Immature natural killer cell (primary cell): ENCODE measurements at places on chromosomes 6 and 20. TPM values are rescaled to one million over a fixed set of nuclear protein-coding genes. Genes with fewer than 3 reads are reported as not detected.

DNA sequence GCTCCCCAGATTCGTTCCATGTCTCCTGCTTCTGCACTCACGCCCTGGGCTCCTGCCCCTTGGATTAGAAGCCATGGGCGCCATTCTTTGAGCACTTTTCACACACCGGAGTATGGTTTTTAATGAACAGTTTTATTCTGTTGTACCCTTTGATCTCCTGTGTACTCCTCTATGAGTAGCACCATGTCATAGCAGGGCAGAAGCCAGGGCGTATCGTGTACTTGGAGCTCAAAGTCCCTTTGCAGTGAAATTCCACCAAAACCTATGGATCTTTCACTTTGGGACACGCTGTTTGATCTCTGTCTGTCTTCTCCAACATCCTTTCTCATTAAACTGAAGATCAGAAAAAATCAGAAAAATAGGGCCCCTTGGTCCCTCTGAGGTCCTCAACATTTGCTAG is 275.3 kb downstream of the NRN1 start:
- DNase-seq, result no peak

- DNase-seq, result no peak
Measured at GRCh38 chr6:13915561-13916229, 9.1 kb upstream of the RNF182 start.

RGS17 gene
- polyA plus RNA-seq, result 3.5 TPM

GRCh38 chr6:100810015-100810414 is 71.1 kb downstream of the ASCC3 start:
- no peak for DNase-seq

DNA sequence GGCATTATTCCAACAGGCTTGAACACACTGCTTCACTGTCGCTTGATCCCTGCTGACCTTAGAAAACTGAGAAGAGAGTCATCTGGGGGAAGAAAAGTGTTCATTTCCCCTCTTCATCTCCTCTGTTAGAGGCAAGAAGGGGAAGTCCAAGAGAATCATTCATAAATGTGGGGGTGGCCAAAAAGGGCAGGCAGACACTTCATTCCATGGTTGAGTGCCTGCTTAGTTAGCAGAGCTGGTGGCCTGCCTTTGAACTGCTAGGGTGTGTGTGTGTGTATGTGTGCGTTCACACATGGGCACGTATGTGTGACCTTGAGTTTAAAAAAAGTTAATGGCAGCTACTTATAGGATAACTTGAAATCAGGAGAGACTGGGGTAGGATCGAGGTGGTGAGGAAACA is 39.4 kb upstream of the RFPL4B start:
- DNase-seq, result no peak

ARHGAP40 gene
- not detected for polyA plus RNA-seq

INSM1 gene
- not detected for polyA plus RNA-seq

- DNase-seq, result no peak
Measured at GRCh38 chr20:8220716-8221115, 88.7 kb downstream of the PLCB1 start.

DNA sequence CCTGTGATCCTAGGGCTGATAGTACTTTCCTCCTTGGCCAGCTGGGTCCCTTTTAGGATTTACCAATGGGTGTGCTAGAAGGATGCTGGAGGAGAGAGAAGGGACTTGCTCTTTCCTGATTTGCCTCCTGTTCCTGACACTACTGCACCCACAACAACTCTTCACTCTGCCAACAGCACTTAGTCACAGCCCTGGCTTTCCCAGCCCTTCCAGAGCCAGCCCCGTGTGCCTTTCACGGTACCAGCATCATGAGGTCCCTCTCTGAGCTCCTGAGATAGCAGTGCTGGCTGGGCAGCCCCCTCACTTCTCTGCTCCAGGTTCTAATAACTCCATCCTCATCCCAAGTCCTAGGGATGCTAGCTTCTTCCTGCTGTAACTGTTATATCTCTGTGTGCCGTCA is 80.9 kb downstream of the DNAH8 start:
- DNase-seq, result no peak

DNA sequence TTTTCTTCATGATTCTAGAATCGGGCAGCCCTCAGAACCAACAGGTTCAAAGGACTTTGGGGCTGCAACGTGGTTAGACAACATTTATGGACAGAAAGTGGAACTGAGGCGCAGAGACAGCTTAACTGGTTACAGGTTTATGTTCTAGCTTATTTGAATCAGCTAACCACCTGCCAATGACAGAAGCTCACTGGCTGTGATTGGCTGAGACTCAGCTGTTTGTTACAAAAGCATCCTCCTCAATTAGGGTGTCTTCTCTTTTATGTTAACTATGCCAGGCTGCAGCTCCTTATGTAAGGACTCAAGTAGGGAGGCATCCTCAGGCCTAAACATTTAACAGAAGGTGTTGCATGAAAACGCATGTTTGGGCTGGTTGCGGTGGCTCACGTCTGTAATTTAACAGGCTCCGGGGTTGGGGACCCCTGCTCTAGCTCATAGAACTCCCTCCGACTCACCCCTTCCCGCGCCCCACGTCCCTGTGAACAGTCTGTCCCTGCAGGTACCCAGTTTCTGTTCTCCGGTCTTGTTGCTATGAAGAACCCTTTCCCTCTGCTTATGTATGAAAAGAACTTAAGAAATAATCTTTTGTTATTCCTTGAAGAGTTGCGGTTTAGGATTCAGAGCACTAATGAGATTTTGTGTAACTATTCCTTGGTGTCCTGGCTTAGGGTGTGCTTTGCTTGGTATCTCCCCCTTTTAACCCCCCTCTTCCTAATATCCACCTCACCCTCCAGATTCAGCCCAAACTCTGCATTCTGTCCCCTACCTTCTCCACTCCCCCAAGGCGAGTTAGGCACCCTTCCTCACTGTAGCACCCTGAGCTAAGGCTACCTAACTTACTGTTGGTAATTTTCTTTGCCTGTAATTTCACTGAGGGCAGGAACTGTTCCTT is 1.2 kb upstream of the TMEM181 start:
- no peak for DNase-seq

DNA sequence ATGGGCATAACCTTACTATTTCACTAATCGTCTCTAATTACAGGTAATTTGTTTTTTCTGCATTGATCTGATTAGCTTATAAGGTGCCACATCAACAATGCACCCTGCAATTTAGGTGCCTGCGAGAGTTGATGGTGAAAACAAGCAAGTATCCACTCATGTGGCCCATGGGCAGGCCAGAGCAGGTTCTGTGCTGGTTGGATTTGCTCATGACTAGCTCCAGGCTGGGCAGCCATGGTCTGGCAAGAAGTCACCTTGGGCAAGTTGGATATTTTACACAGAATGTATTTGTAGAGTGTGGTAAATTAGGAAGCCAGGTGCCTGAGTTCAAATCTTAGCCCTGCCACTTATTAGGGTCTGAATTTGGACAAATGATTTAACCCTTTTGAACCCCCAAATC is 25.3 kb downstream of the RAB44 start:
- no peak for DNase-seq

- DNase-seq, result no peak
Measured at GRCh38 chr6:89542081-89542857, 96.3 kb downstream of the LYRM2 start.

GRCh38 chr6:32424589-32425300 is 14.9 kb upstream of the HLA-DRA start:
- DNase-seq, result no peak

- DNase-seq, result no peak
Measured at GRCh38 chr20:63554361-63555278, 661 bp downstream of the FNDC11 start.

GRCh38 chr6:34829137-34829536 is 37.3 kb downstream of the BLTP3A start:
- DNase-seq, result no peak

DNA sequence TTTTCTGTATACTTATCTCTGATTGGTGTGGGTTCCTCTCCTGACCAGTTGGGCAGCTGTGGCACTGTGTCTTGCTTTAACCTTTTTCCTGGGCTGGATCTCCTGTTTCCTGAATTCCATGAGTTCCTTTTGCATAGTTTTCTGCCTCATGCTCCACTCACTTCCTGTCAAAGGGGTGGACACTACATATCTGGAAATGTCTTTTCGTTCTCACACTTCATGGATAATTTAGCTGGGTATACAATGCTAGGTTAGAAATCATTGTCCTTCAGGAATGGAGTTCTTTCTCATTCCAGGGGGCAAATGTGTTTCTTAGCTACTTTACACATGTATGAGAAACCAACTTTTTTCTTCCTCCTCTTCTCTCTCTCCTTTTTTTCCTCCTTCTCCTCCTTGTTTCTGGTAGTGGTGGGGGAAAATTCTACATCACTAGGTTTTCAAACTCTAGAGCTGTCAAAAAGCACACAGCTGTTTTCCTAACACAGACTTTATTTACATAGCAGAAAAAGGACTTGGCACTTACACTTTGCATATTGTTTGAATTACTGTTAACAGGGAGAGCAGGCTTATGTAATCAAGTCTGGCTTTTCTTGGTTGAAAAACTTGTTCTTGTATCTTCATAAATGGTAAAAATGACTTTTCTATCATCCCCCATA is 9.0 kb upstream of the DDX27 start:
- no peak for DNase-seq

DNA sequence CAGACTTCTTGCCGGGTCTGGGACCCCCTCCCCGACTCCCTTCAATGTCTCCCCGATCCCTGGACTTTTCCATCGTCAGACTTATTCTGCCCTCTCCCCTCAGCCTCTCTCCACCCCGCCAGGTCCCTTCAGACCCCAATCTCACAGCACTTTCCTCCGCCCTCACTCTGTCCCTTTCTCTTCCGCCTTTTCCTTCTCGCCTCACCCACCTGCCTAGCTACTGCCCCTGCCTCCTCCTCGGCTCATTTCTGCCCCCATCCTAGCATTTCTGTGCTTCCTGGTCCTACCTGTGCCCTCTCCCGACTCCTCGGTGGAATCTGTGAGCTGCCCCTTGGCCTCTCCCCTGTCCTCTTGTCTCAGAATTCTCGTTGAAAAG is 616 bp downstream of the CHMP4B start:
- peak; percentile 23 for DNase-seq

DNA sequence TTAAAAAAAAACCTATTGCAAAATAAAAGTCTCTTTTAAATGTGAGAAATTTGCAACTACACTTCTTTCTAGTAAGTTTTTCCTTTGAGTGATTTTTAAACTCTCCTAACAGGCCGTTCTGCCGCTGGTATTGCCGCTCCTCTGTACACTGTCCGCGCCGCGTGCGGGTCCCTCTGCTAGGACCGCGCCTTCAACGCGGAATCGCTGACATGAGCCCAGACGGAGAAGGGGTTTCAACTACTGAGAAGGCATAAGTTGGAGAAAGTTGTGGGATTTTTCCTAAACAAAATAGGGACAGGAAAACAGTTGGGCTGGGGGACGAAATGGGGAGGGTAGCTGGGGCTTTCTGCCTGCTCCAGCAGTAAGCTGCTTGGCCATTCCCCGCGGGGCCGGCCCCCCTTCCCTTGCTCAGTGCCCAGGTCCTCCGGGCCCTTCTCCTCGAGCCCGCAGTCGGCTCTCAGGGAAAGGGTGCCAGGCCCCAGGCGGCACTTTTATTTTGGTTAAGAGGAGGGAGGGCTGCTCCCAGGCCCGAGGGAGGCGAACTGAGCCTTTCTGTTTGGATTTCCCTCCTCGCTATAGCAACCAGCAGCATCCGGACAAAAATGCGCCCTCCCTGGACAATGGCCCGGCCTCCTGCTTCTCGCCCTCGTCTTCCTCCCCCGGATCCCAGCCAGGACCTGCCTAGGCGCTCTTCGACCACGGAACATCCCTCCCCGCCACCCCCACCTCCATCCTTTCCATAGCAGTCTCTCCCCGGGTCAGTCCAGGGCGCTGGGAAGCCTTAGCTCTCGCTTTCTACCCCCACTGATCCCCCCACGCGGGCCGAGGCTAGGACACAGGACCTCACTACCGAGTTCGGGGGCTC is 6.8 kb upstream of the POU3F2 start:
- DNase-seq, result no peak

SLA2 gene
- 21.0 TPM for polyA plus RNA-seq

- DNase-seq, result no peak
Measured at GRCh38 chr20:32889281-32889680, 30.6 kb downstream of the EFCAB8 start.

GRCh38 chr20:24785141-24786110 is 163.6 kb upstream of the CST7 start:
- no peak for DNase-seq

GRCh38 chr20:2507464-2507863 is 1.3 kb downstream of the ZNF343 start:
- DNase-seq, result no peak

MRAP2 gene
- polyA plus RNA-seq, result not detected

DNA sequence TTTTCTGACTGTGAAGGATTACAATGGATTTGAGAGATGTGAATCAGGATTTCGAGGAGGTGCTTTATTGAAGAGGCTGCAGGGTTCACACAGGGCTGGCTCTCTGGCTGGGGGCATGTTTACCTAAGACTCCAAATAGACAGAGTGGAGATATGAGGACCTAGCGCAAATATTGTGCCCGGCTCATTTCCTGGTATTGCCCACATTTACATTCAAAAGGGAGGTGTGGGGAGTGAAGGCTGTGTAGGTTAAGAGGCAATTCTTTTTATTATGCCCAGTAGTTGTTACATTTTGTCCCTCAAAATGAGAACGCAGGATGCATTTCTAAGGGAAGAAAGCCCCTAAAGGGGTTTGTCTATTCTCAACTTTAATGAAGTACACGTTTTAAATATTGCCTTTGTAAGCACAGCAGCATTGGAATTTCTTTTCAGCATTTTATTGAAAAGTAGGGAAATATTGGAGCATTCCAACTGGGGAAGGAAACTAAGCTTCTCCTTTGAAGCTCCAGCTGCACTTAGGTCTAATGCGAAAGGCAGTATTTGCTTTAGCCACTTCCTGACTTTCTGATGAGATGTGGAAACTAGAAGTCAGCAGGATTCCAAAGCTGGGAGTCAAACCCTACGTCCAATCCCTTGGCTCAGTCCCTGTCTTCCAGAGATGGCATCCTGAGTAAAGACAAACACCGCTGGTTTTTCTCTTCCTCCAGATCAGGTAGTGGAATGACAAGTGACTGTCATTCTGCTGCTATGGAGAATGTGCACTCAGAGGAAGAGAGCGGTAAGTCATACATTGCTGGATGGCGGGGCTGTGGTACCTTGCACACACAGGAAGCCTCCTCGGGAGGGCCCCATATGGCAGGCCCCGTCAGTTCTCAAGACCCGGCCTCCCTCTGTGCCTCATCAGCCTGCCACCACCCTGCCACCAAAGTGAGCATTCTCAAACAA is 70.7 kb downstream of the MYB start:
- DNase-seq, result no peak

DNA sequence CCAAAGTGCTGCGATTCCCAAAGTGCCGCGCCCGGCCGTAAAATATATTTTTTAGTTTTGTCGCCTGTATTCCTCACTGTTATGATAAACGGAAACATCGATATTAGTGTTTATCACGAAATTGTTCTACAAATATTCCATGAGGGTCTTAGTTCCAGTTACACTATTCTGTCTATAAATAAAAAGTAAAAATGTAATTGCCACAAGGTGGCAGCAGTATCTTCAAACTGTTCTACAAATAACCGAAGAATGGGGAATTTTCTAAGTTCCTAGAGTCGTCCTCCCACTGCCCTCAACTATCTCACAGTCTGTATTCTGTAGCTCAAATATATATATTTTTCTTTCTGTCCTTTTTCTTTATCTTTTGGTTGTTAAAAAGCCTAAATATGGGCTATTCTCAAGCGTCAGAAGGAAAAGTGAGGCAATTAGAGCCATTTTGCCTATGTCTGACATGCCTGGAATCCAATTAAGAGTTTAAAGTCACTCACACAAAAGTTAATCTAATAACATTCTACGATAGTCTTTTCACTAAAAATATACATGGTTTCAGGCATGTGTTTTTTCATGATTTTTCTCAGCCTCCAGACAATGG is 14.2 kb upstream of the FAM162B start:
- DNase-seq, result no peak

PPDPF gene
- polyA plus RNA-seq, result 41.9 TPM
